ENCODE measurements at places on chromosomes 16 and 17. TPM values are rescaled to one million over a fixed set of nuclear protein-coding genes. Genes with fewer than 3 reads are reported as not detected.

The KRTAP4-6 gene
- not detected for total RNA-seq

The MPHOSPH6 gene
- total RNA-seq = 42.4 TPM

The MT2A gene
- total RNA-seq = 5.1 TPM

The SMPD3 gene
- total RNA-seq = 69.0 TPM

The MRPL58 gene
- 13.4 TPM for total RNA-seq

The HS3ST4 gene
- 8.3 TPM for total RNA-seq

The TP53TG3C gene
- not detected for total RNA-seq

The OTOA gene
- total RNA-seq = 0.69 TPM

The SOCS7 gene
- total RNA-seq = 44.1 TPM

The CCL11 gene
- total RNA-seq = not detected

The CX3CL1 gene
- 18.2 TPM for total RNA-seq

Data from diencephalon (tissue), 1 donor.